Activated T-helper 2 cell treated with anti-CD3 and anti-CD28 coated beads, Interferon-gamma antibody, Interleukin-2, Interleukin-4, amounts not matched to agents 10 μg/mL and 5 μg/mL and 100 μg/mL, durations not matched to agents 14 hours and 24 hours and 36 hours (primary cell): ENCODE measurements at places on chromosomes 1 and 21. TPM values are rescaled to one million over a fixed set of nuclear protein-coding genes. Genes with fewer than 3 reads are reported as not detected.

DNA sequence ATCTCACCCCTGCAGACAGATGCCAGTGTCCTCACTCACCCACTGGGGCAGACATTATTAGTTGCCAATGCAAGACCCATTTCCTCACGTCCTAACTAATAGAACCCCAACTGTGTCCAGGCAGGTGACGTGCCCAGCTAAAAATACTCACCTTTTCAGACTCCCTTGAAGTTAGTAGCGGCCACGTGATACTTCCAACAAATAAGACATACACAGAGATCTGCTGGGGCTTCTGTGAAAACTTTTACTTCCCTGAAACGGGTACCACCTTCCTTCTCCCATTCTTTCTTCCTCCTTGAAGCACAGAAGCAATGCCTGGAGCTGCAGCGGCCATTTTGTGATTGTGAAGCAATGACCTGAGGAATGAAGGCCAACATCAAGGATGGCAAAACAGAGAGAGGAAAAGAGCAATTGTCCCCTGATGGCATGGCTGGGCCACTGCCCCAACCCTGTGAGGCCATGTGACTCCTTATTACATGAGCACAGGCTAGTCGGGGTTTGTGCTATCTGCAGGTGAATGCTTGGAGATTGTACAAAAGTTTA is 74.4 kb upstream of the TMPRSS2 start:
- DNase-seq, result no peak

Gene LRRC53
- not detected in 2 replicates for total RNA-seq

DNA sequence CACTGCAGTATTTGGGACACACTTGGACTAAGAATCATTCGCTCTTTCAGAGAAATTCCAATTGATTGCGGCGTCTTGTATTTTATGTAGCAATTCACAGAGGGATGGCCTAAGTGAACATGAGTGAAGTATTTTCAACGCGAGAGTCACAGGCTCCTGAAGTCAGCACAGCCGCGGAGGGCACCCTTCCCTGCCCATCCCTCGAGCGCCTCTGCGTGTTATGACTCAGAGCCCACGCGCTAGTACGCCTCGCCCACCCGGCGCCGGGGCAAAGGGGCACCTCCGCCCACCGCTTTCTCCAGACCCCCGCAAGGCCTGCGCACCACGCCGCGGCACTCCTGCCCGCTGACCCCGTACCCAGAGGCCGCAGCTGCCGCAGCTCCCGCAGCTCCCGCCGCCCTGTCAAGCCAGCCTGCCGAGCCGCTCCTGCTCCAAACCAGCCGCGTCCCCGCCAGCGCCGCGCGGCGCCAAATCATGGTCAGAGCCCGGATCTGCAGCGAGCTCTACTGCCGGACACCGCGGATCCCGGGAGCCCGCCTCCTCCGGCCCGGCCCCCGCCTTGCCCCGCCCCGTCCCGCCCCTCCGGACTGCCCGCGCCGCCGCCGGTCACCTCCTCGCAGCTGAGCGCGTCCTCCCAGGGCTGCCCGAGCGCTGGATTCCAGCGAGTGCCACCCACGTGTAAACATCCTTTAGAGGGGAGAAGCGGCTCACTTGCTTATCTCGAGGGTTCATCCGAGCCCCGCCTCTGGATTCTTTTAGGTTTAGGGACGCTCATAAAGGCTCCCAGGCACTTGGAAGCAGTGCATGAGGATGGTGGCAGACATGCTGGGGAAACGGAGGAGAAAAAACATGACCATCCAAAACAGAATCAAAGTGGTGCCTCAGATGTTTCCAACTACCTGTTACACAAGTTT is at the start of gene GLRX2:
Gene GLRX2 (minus strand): TSS at position 508 of the 914 bp plus-strand sequence. CDS start 32 bp downstream, at position 476.
- DNase-seq, result peak; percentile 38

Gene CASQ1
- total RNA-seq, result 0.30 and 0.37 TPM in 2 replicates

Gene SYT11
- total RNA-seq, result 22.3 and 23.3 TPM in 2 replicates

DNA sequence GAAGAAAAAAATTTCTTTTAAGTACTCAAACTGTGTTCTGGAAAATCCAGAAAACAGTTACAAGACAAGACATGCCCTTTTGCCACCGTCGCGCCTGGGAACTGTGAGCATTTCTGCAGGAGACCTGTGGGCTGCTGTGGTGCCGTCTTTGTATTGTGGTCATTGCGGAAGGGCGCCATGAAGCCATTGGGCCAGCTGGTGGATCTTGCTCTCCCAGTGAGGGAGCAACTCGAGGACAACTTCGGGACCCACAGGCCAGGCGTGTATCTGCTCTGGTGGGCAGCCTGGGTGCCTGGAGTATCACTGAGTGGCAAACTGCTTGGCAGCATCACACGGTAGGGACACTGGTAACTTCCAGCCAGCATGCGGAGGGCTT is 3.8 kb upstream of the THEMIS2 start:
- DNase-seq, result no peak

GRCh38 chr1:214573386-214574318 is 22.2 kb upstream of the PTPN14 start:
- DNase-seq, result no peak

GRCh38 chr1:225539575-225539974 is 111.7 kb upstream of the LBR start:
- no peak for DNase-seq

Gene ADCY10
- 0.07 and 0.09 TPM in 2 replicates for total RNA-seq

GRCh38 chr1:226938903-226939437 is 1.1 kb upstream of the COQ8A start:
- no peak for DNase-seq

GRCh38 chr21:14875704-14876523 is 188.9 kb downstream of the NRIP1 start:
- no peak for DNase-seq

Gene CLCN6
- total RNA-seq, result 18.8 and 18.9 TPM in 2 replicates

Gene ATF6
- 29.6 and 30.4 TPM in 2 replicates for total RNA-seq

GRCh38 chr1:157137408-157138219 is 581 bp downstream of the ETV3 start:
- no peak for DNase-seq

DNA sequence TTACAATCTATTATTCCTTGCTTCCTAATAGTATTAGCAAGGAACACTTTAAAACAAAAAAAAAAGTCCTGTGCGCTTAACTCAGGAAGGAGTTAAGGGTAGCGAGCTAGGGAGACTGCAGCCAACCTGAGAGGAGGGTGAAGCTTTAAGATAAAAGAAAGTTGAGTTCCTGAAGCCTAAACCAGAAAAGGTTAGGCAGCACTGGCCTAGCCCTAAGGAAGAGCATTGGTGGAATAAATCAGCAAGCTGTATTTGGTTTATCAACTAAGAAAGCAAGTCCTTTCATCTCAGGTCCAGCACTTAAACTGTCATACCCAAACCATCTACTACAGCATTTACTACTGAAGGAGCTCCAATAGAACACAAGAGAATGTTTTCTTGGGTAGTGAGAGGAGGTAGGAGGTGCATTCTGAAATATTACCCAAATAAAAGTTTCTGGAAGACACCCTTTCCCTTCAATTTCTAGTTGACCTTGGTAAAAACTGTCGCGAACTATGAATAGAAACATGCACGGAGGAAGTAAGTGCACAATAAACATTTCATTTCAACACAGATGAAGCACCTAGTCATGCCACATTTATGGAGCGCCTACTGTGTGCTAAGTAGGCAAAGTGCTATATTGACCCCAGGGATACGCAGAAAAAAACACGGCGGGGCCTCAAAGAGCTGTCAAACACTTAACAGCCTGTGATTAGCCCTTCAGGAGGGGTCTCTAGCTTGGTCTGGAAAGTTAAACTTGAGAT is 1.3 kb downstream of the GLRX2 start:
- no peak for DNase-seq

GRCh38 chr21:42226626-42227025 is 7.7 kb downstream of the ABCG1 start:
- no peak for DNase-seq

DNA sequence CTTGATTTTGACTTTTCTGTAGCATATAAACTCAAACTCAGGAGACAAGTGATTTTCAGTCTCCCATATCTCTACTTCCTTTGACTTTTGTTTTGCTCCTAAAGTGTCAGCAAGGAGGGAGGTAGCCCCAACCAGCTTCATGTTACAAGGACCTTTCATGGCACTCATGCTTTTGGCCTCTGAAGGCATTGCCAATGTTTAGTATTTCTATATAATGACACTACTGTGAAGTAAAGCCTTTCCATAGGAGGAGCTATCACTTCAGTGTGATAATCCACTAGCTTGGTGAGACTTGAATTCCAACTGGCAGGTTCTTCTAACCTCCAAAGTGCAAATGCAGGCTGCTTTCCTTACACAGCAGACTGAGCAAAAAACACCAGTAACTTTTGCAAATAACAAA is 14.4 kb downstream of the COLGALT2 start:
- no peak for DNase-seq

GRCh38 chr1:189678779-189679178 is 798.9 kb downstream of the BRINP3 start:
- no peak for DNase-seq

DNA sequence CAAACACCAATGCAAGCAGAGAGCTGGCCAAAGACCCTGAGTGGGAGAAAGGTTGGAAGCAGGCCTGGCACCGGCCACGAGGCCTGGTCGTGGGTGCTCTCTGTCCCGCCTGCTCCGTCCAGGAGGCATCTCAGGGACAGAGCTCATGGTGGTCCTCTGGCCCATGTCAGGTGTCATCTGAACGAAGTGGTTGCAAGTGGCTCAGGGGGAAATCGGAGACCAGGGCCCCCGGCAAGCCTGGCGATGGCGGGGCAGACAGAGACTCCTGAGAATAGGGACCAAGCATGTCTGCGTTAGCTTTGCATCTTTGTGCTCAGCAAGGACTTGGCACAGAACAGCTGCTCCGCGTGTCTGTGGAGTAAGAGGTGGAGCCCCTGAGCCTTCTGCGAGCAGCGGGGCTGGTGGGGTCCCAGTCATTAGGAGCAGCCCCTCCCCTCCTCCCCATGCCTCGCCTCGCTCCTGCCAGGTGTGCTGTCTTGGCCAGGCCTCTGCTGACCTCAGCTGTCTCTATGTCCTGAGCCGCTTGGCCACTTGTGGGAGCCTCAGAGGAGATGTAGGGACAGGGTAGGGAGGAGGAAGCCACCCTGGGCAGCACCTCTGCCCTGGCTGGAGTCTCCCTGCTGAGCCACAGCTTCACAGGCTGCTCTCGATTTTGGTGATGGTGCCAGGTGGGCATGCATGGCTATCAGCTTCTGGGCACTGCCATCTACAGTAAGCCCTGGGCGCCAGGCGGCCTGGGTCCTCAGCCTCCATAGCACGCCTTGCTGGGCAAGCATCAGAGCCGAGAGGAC is 362.9 kb upstream of the VAMP3 start:
- DNase-seq, result peak; percentile 7

- no peak for DNase-seq
These were observed 16.2 kb downstream of the KRTAP10-1 start for GRCh38 chr21:44523567-44524413.

GRCh38 chr1:156342166-156342955 is 4.0 kb downstream of the TSACC start:
- no peak for DNase-seq

DNA sequence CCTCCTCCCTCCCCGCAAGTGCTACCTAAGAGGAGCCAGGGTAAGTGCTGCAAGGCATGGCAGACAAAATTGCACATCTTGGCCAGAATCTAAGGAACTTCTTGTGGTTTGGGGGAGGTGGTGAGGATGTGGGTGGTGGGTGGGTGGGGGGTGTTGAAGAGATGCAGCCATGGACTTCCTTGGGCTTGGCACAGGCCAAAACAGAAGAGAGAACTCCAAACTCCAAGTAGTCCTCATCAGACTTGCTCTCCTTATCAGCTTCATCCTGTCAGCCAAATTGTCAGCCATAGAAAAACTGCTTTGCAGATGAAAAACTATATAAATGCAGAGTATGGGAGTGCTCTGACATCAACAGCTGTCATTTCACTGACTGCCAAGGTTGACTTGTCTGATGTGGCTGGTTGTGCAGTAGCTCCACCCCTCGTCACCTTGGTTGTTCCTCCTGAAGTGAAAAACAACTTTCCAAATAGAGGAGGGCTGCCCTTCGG is 7.1 kb downstream of the AMIGO1 start:
- peak; percentile 40 for DNase-seq

Gene KCNA2
- 0.16 and 0.21 TPM in 2 replicates for total RNA-seq
